ENCODE measurements at places on chromosomes 5 and 9. TPM values are rescaled to one million over a fixed set of nuclear protein-coding genes. Genes with fewer than 3 reads are reported as not detected.

Gene PGM5
- total RNA-seq: 2.0 TPM

Gene FOXD4L6
- not detected for total RNA-seq

Gene SPATA31D4
- not detected for total RNA-seq

Gene ASB6
- total RNA-seq: 9.2 TPM

Gene NMUR2
- total RNA-seq: not detected

Gene IL7R
- total RNA-seq: not detected

Gene CCDC183
- 0.84 TPM for total RNA-seq

Gene LCN9
- 2.4 TPM for total RNA-seq

Gene FUT7
- total RNA-seq: not detected

Gene CWC27
- total RNA-seq: 40.6 TPM

Gene CYLC2
- not detected for total RNA-seq

Gene CTXN3
- 0.09 TPM for total RNA-seq

Gene DMRT3
- 0.41 TPM for total RNA-seq
